KG1 (cell line): ENCODE measurements at places on chromosomes 3 and 15.

- no peak for DNase-seq
Observed at GRCh38 chr15:62279041-62279440, 114.0 kb upstream of the C2CD4B start.

DNA sequence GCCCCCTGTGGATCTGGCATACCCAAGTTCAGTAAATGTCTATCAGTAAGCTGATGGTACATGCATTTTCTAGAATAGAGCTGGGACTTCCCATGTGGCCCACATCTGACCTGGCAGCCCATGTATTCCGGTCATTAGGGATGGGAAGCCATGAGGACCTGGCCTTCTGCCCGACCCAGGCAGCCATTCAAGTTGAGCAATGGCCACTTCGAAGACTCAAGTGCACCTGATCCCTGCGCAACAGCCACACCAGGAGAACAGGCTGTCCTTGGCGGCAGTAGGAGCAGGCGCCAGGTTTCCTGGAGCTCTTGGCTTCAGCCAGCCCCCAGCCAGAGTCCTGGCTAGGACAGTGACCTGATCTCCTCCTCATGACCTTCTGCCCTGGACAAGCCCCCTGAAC lies 14.6 kb downstream of the HEMK1 start:
- no peak for DNase-seq

- DNase-seq: no peak
Observed at GRCh38 chr3:95048564-95048963, 985.7 kb downstream of the NSUN3 start.

GRCh38 chr3:172260381-172260780 lies 187.9 kb downstream of the GHSR start:
- DNase-seq: no peak

DNA sequence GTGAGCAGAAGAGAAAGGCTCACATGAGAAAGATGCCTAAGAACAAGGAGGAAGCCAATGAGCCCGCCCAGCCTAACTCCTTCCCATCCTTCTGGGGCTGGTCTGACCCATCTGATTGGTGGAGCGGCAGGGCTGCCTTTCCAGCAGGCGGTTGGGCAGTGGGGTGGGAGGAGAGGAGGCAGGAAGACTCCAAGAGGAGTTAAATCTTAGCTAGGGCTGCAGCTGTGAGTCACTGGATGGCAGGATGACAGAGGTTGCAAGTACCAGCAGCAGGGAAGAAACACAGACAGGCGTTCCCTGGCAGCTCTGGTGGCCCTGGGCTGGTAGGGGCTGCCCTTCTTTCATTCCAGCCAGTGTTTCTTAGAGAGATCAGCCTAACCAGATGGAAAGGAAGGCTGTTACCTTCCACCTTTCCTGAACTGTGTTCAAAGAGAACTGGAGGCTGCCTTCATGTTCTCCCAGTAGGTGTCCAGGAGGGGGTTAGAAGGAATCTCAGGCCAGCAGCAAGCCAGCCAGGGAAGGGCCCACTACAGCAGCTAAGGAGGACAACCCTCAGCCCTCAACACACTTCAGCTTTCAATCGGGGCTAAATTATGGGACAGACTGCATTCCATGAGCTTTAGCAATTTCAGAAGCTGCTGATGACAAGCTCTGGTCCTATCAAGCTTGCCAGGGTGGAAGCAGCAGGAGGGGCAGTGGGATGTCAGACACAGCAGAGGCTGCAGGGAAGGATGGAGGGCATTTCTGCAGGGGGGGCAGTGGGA lies 50.3 kb downstream of the CHSY1 start:
- DNase-seq: no peak

DNA sequence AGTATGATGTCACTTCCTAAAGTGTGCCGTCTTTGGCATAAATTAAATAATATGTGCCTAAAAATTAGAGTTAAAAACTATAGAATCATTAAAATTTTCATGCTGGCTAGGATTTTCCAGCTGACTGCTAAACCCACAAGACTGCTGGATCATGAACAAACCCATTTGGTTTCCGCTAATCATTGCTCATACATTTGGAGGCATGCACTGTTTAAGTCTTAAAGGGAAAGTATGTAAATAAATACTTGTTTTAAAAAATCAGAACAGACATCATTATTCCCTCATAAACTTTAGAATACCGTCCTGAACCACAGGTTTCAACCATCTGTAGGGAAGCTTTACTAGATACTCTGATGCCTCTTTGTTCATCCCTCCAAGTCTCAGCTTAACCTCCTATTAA lies 26.5 kb downstream of the ATP6V1A start:
- DNase-seq: no peak

DNA sequence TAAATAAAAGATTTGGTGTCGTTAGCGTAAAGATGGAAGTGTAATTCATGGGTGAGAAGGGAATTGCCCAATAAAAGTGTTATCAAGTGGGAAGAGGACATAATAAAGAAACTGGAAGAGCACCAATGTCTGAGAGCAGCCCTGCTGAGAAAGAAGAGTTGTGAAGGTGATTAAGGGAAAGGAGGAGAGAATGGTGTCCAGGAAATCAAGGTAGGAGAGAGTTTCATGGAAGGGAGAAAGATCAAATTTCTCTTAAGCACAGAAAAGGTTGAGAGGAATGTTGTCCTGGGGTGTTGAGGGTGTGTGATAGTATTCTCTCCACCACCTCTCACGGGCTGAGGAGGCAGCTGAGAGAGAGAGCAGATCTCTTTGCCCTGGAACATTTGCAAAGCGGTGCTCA lies 339.7 kb downstream of the SATB1 start:
- DNase-seq: no peak

DNA sequence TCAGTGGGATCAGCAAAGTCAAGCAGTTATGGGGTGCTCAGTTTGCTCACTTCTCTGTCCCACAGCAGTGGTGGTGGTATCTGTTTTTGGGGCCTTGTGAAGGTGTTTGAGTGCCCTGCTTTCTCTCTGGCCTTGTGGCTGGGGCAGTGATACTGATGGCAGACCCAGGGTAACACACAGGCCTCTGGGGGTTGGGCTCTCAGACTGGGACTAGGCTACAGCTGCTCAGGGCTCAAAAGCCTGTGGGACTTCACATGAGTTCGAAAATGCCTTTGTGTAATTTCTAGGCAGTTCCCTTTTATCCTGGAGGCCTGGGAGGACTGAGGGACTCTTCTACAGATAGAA lies 75.3 kb downstream of the STXBP5L start:
- DNase-seq: no peak

DNA sequence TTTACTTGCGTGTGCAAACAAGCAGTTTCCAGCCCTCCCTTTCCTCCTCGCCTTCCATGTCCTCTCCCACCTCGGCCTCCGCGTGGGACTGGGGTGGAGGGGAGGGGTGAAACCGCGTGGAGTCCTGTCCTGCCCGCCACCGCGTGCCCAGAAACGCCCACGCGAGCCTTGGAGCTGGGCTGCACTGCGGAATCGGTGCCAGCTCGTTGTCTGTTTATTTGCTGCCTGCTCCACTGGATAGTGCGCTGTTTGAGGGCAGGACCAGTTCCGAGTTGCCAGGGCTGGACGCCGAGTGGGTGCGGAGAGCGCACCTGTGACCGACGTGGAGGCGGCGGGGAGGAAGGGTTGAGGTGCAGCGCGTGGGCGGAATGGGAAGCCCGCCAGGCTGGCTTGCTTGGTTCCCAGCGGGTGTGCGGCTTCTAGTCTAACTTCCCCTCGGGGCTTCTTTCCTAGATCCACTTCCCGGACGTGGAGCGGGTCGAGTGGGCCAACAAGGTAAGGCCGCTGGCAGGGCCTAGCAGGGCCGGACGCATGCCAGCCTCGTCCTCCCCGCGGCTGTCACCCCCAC lies 17.3 kb downstream of the ESYT3 start:
- no peak for DNase-seq

- no peak for DNase-seq
Observed at GRCh38 chr15:67096546-67097294, 31.3 kb downstream of the SMAD3 start.

- DNase-seq: peak; percentile 18
Observed at GRCh38 chr3:172675441-172676193, 35.2 kb downstream of the NCEH1 start.

DNA sequence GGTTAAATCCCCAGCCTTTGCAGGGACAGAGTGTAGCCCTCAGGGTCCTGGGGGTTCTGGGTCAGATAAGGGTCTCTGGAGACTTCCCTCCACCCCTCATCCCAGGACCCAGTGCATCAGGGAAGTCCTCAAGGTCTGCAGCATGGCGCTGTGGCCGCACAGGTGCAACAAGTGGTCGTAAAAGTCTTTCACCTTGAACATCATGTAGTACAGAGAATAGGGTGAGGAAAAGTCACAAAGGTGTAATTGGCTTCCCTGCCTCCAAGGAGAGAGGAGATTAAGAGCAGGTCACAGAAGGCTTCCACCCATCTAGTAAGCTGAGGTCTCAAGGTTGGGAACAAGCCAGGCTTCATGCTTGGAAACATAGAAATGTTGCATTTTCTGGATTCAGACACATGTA lies 29.2 kb upstream of the PLA2G4D start:
- DNase-seq: no peak

GRCh38 chr3:32822609-32823498 lies 5.1 kb downstream of the TRIM71 start:
- no peak for DNase-seq

GRCh38 chr15:46315434-46315833 lies 680.6 kb downstream of the SQOR start:
- DNase-seq: no peak

- DNase-seq: no peak
Observed at GRCh38 chr15:42826251-42826890, 89.4 kb upstream of the CDAN1 start.

GRCh38 chr3:149970716-149971402 lies at the start of gene PFN2:
PFN2 (minus strand) TSS chr3:149970895; CDS start chr3:149970856, 39 bp downstream.
- no peak for DNase-seq

DNA sequence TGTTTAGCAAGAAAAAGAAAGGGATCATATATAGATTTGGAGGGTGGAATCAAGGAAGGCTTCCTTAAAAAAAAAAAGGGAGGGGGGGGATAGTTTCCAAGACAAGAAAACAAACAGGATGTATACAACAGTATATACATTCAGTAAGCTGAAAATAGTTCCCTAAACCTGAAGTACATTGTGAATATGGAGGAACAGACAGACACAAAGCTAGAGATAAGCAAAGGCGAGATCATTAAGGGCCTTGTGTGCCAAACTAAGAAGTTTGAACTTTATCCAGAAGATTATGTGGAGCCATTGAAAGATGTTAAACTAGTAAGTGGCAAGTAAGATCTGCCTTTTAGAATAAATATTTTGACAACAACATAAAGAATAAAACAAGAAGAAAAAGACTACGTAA lies 93.3 kb upstream of the IMPG2 start:
- no peak for DNase-seq

DNA sequence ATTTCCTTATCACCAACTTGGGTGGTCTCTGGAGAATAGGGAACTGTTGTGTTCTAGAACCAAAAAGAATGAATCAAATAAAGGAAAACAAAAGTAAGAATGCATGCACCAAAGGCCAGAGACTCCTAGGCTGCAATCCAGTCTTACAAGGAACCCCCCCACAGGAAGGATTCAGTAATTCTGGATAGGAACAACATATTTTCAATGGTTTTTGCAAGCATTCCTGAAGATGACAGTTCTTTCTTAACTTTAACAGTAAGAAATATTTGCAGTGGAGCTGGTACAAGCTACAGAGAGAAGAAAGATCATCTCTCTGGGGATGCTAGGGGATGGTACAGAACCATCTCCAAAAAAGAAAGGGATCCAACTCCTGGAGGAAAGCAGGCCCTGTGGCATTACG lies 116.2 kb upstream of the CHRM5 start:
- no peak for DNase-seq

DNA sequence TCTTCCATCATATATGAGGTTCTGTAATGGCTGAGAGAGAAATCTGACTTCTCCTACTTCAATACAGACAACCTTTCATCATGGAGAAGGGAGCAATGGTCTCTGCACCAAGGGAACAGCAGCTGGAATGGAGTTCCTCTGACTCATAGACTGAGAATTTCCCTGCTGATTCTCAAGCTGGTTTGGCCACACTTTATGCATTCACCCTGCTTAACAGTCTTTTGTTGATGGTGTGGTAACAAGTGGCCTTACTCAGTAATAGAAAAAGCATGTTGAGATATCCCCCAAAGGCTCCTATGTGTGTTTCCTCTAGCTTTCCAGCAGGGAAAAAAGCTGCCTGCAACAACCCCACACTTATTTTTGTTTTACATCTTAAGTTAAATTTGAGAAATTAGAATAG lies 138.1 kb downstream of the GREM1 start:
- no peak for DNase-seq

- DNase-seq: no peak
Observed at GRCh38 chr3:106048946-106049481, 180.2 kb upstream of the CBLB start.

- DNase-seq: no peak
Observed at GRCh38 chr15:35349916-35350315, 196.0 kb downstream of the DPH6 start.

DNA sequence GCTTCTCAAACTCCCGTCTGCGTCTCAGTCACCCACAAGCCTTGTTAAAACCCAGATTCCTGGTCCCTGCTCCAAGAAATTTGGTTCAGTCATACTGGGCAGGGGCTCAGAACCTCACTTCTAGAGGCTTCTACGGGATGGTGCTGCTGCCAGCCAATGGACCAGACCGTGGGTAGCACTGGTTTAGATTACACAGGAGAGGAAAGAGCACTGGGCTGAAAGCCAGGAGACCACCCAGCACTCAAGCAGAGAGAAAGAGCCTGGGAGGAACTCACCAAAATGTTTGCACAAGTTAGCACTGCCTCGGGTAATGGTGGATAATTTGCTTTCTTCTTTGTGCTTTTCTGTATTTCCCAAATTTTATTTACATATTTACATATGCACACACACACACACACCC lies 46.9 kb upstream of the MUC13 start:
- no peak for DNase-seq

GRCh38 chr3:48416091-48416505 lies 13.8 kb downstream of the PLXNB1 start:
- DNase-seq: no peak

GRCh38 chr3:98329392-98330124 lies 24.1 kb upstream of the OR5K4 start:
- DNase-seq: no peak

GRCh38 chr3:50008931-50009330 lies 69.0 kb downstream of the RBM6 start:
- no peak for DNase-seq

DNA sequence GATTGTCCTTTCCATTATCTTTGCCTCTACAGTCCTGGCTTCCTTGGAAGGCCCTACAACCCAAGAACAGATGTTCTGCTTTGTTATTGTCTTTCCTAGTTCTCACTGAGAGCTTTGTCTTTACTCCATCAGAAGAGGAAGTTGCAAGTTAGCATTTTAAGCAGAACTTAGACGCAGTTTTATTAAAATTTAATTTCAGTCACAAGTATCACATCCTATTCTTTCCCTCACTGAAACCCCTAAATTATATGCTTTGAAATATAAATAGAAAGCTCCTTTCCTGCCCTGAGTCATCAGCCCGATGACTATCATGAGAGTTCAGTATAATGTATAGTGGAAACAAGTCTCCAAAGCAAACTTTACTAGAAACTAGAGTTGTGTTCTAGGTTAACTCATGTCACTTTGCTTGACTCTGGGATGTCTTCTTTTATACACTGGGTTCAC lies 291.2 kb upstream of the RBMS3 start:
- DNase-seq: no peak

GRCh38 chr3:138042043-138042442 lies 32.1 kb downstream of the CLDN18 start:
- DNase-seq: no peak

GRCh38 chr3:194061421-194062030 lies 74.4 kb upstream of the HES1 start:
- no peak for DNase-seq

GRCh38 chr3:18988614-18989229 lies 159.6 kb upstream of the KCNH8 start:
- DNase-seq: peak; percentile 25
